Activated T-helper 1 cell treated with Interleukin-2 at 50 U/mL for 16 hours (primary cell): ENCODE measurements at places on chromosomes 12 and 14.
A peak's percentile ranks its signal among the peaks of the same experiment; 100 is the strongest.

GRCh38 chr12:95312656-95313055 is 95.0 kb downstream of the VEZT start:
- DNase-seq: no peak

DNA sequence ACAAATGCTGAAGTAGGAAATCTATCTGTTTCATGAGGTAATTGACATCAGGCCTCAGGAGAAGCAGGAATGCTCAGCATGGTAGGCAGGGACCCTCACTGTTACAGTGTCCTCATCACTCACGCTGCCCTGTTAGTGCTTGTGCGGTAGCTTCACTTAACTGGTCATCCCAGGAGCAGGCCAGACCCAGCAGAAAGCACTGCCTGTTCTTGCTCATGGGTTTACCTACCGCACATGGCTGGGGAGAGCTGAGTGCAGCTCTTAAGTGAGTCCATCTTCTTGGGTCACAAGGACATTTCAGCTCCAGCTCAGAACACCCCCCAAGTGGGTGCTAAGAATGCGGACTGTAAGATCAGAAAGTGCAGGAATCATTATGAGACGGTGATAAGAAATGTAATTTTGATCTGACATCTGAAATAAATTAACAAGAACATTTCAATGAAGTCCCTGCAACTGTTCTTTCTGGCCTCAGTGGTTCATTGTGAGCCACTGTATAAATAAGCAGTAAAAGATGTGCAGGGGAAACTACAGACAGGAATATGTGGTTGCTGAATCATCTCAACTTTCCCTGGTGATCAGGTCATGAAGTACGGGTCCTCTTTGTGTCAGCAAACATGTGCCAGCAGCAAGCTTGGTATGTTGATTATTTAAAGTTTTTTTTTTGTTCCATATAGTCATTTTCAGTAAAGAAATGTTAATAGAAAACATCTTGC is 757.7 kb upstream of the TMEM132C start:
- no peak for DNase-seq

DNA sequence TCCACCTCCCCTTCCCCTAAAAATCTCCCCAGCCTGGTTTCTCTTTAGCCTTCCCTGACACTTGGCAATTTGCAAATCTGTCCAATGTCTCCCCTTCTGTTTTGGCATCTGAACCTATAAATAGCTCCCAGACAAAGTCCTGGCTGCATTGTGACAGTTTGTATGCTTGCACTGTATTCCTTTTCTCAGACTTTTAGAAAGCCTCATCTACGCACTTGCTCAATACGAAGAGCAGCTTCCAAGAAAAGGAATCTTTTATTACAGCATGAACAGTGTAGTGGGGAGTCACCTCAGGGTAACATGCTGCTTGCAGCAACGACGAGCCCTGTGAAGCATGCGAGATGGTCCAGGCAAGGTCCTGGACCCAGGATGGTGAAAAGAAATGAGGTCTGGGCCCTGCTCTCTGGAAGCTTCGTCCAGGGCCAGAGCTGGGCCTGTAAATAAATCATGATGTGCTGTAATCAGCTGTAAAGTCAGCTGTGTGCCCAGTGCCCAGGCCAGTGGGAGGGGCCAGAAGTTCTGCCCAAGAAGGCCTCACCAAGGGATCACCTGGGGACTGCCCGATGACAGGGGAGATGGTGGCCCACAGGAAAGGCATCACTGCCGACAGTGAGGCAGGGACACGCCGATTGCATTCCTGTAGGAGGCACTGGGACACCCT is 88.3 kb downstream of the RIN3 start:
- DNase-seq: no peak

DNA sequence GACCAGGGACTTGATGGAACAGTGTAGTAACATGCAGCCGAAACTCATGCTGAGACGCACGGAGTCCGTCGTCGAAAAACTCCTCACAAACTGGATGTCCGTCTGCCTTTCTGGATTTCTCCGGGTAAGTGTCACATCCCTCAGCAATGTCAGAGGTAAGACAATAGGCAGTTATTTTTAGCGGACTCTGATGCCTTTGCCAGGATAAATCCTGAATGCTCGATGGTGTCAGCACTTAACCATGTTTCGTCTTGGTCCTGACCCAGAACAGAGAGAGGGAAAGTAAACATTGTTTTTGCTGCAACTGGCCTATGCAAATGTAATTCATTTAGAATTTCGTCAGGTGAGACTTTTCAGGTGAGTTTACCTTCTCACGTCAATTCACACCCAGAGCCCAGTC is 112.3 kb downstream of the PLXNC1 start:
- no peak for DNase-seq

- no peak for DNase-seq
Measured at GRCh38 chr12:111074559-111074958, 154.2 kb upstream of the MYL2 start.

DNA sequence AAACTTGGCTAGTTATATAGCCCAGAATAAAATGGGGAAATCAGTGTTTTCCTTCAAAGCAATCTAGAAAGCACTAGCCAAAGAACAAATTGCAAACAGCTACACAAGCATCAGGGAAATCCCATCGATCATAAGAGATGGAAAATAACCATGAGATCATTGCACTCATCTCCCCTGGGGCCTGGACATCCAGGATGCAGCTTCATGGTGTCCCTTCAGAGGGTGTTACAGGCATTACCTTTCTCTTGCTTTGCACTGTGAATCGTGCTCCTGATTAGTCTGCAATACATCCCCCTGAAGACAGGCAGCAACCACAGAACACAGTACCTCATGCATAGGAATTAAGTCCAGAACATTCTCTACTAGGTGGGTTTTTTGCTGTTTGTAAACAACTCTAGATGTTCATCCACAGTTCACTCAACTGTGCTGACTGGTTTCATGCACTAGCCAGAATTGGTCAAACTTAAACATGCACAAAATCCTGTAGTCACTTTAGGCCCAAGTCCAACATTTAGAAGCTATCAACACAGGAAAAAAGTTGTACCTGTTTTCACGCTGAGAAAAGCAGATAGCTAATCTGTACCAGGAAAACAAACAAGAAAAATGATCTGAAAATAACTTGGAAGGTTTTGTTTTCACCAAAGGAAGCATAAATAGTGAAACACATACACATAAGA is 120.1 kb downstream of the ZFP36L1 start:
- no peak for DNase-seq

- no peak for DNase-seq
Measured at GRCh38 chr12:124143726-124144125, 151.2 kb upstream of the RFLNA start.

DNA sequence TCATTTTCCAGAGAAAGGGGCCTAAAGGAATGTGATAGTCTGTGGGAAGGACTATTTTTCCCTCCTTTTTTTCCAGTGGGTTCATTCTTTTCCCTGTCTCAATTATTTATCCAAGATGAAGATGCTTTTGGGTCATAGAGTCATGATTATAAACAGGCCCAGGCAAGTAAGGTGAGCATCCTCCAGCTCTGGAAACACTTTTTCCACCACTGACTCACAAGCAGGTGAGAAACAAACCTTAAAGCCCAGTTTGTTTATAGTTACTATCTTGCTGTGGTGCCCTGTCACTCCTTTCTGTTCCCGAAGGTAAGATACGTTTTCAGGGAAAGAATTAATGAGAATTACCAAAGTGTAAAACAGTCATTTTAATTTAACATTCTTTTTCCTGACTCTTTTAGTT is 107.7 kb upstream of the IFNG-AS1 start:
- no peak for DNase-seq

- no peak for DNase-seq
Measured at GRCh38 chr14:75614179-75614578, 35.8 kb downstream of the FLVCR2 start.

DNA sequence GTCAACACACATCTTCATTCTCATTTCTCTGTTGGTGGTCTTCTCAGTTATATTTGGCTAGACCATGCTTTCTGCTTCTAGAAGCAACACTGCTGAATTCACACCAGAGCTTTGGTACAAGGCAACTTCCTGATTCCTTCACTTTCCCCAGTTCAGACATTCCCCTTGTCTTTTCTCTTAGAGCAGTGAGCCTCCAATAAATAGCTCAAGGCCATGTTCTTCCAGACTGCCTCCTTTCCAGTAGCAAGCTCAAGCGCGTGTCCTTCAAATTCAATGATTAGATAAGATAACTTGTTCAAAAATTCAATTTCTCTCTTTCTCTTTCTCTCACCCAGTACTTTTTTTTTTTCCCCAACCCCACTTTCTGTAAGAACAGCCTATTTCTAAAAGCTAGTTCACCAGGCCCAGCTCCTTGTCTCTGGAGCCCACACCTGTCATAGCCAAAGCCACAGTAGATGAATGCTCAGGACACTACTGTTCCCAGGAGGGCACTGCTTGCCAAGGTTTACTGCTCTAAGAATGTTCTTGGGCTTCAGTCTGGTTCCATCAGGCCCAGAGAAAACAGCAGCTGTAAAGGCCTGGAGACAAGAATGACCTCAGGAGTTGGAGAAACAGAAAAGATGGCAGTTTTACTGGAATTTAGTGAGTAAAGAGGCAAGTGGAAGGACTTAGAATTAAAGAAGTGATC is 17.7 kb downstream of the TBK1 start:
- no peak for DNase-seq

DNA sequence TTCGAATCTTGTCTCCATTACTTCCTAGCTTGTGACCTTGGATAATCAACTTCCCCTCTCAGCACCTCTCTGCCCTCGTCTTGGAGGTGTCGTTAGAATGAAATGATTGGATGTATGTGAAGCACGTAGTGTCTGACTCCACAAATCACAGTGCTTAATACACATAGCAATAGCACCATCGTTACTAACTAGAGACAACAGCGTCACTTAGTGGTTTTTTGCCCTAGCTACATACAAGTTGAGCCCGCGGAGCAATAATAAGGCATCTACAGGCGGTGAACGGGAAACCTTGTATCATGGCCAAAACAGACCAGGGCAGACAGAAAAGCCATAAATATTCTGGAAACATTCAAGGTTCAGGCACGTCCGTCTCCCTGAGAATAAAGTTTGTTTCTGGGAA is 154.9 kb downstream of the ASCL4 start:
- DNase-seq: no peak

DNA sequence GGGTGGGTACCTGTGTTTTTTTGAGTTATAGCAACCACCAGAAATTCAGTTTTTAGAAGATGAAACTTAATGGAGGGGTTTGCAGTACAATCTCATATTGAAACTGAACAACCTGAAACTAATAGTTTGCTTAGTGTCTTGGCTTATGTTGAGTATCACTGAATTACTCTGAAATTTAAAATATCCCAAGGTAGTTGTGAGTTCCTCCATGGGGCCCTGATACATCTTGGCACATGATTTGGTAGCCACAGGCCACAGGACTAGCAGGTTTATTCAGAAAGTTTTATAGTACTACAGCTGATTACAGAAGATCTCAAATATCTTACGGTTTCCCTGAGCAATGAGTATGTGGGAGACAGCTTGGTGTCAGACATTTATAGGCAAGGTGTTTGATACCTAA is 10.4 kb downstream of the PTGES3 start:
- no peak for DNase-seq

DNA sequence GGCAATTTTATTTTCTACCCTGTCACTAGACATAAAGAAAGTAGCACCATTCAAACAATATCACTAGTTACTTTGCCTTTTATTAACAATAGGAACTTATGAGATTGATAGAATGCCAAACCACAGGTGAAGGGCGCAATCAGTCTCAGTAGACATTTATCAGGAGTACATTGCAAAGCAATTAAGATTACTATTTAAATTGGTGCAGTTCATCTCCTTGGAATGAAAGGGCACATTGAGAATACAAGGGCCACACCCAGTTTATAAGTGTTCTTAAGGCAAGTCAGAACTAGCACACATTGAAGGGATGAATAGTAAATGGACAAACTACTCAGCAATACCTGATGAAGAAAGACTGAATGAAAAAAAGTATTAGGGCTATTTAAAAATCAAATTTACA is 601.4 kb downstream of the C12orf50 start:
- no peak for DNase-seq

GRCh38 chr12:94563286-94563685 is 87.1 kb downstream of the TMCC3 start:
- no peak for DNase-seq

DNA sequence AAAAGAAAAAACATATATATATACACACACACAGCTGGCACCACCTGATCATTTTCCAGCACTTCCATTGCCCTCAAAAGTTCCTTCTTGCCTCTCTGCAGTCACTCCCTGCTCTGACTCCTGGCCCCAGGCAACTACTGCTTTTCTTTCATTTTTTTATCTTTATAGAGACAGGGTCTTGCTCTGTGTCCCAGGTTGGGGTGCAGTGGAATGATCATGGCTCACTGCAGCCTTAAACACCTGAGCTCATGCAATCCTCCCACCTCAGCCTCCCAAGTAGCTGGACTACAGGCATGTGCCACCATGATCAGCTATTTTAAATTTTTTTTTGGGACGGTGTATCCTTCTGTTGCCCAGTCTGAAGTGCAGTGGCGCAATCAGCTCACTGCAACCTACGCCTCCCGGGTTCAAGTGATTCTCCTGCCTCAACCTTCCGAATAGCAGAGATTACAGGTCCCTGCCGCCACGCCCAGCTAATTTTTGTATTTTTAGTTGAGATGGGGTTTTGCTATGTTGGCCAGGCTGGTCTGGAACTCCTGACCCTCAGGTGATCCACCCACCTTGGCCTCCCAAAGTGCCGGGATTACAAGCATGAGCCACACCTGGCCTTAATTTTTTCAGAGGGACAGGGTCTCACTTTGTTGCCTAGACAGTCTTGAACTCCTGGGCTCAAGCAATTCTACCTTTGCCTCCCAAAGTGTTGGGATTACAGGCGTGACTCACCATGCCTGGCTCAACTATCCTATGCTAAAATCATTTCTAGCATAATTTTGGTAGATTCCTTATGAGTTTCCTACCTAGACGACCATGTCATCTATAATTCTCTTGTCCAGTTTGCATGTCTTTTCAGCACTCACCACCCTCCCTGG is 7.8 kb downstream of the HSP90AA1 start:
- no peak for DNase-seq

GRCh38 chr12:56189918-56190694 is 823 bp upstream of the SMARCC2 start:
- DNase-seq: peak; percentile 54

DNA sequence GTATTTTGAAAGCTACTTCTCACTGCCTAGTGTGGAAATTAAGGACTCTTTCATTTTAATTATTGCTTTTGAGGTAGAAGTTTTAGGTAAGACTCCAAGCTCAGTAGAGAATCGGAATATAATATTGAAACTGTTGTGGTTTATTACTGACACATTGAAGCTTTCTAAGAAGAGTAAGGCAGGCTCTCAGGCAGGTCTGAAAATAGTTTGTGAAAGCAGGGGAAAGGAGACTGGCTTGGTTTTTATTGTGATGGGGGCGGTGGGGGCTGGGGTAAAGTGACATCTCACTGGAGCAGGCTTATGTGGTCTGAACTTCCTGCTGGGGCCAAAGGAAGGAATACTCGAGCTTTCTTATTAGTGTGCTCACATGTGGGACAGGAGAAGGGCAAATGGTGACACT is 79.5 kb downstream of the OTOGL start:
- DNase-seq: no peak

GRCh38 chr14:53331247-53331646 is 178.1 kb upstream of the DDHD1 start:
- no peak for DNase-seq

DNA sequence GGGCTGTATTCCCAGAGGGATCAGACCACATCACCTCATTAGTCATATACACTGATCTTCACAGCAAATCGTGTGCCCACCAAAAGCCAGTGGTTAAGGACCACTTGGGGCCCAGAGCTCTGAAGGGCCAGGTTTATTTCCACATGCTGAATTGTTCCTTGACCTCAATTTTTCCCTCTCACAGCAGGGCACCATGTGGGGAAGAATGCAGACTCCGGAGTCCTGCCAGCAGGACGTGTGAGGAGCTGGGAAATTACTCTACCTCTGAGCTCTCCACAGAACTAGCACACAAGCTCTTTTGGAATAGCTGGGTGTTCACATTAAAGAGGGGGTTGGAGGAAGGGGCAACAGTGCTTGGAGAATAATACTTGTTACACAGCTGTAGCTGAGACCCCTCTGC is 57.6 kb upstream of the SEL1L start:
- DNase-seq: no peak
